ENCODE measurements at places on chromosomes 11 and 22.
A peak's percentile ranks its signal among the peaks of the same experiment; 100 is the strongest.

GRCh38 chr22:27966168-27967064 lies 47.4 kb upstream of the PITPNB start:
- DNase-seq = no peak

DNA sequence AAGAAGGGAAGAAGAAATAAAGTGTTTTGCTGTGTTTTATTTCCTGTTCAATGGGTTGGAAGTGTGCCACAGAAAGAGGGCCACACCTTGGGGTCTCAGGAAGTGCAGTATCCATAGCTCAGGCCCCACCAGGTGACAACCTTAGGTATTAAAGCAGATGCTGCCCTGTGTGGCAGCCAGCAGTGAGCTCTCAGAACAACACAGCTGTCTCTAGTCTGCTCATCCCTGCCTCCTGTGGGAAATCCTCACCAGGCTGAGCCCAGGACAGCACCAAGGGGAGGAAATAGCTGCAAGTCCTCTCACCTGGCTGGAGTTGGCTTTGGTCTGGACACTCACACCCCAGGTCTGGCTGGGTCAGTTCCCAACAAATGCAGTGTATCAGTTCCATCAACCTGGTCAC lies 25.1 kb downstream of the ARL14EP start:
- no peak for DNase-seq

DNA sequence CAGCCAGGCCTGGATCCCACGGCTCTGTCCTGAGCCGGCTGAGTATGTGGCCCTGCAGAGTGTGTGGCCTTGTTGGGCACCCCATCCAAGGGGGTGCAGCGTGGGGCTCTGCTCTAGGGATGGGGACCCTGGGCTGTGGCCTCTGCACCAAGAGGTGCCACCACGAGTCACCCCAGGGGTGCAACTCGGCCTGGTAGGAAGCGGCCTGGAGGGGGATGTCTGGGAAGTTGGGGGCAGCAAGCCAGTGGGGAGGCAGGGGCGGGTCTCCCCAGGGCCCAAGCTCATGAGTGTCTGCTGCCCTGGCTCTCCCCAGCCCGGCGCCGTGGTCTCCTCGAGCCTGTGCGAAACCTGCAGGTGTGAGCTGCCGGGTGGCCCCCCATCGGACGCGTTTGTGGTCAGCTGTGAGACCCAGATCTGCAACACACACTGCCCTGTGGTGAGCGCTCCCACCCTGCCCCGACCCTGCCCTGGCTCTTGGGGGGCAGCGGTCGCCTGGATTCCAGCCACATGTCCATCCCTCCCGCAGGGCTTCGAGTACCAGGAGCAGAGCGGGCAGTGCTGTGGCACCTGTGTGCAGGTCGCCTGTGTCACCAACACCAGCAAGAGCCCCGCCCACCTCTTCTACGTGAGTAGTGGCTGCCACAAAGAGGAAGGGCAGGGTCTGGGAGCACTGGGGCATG lies 24.2 kb upstream of the MUC5B start:
- no peak for DNase-seq

GRCh38 chr11:118938491-118939403 lies 13.0 kb upstream of the BCL9L start:
- no peak for DNase-seq

- no peak for DNase-seq
These were observed 2.3 kb downstream of the AP5B1 start for GRCh38 chr11:65778431-65778900.

DNA sequence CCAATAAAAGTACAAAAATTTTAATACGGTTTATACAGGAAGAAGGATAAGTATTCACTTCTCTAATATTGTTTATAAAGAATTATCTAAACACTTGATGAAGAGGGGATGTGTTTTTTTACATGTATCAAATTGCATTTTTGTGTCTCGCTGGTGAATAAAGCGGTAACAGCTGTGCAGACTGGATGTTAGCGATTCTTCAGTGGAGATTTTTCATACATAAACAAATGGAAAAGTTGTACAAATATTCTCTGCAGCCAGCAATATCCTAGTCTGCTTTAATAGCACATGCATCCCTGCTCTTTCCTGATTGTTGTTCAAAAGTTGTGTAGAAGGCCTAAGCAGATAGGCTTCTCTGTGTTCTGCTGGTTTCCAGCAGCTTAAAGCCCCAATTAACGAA lies 369.3 kb downstream of the SOX6 start:
- no peak for DNase-seq

- no peak for DNase-seq
These were observed 227.2 kb downstream of the FAM76B start for GRCh38 chr11:95562196-95562921.

GRCh38 chr11:117793583-117793982 lies 3.4 kb downstream of the DSCAML1 start:
- DNase-seq = no peak

GRCh38 chr22:30219049-30219654 lies 27.4 kb downstream of the LIF start:
- no peak for DNase-seq

GRCh38 chr22:21938071-21938822 lies 14.4 kb downstream of the PPM1F start:
- peak; percentile 90 for DNase-seq

DNA sequence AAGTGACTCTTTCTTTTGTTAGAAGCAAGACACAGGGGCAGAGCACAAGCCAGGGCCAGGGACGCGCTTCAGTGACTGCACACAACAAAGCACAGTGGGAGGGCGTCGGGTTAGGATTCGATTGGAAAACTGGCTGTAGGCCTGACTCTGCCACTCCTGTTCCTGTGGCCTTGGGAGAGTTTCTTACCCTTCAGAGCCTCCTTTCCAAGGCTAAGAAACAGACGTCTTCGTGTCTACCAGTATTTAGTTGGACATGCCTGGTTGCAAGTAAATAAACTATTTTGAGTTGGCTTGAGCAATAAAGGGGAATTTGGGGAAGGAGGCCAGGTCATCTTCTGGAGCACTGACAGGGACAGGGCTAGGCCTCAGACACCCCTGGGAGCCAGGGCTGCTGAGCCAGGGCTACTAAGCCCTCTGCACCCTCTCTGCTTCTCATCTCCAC lies 549.1 kb downstream of the INSC start:
- no peak for DNase-seq

GRCh38 chr11:11409901-11410300 lies 56.9 kb upstream of the CSNK2A3 start:
- DNase-seq = no peak

GRCh38 chr22:36900880-36901279 lies 12.5 kb upstream of the CSF2RB start:
- no peak for DNase-seq

- no peak for DNase-seq
These were observed 134.5 kb upstream of the NAV2 start for GRCh38 chr11:19577976-19578619.

DNA sequence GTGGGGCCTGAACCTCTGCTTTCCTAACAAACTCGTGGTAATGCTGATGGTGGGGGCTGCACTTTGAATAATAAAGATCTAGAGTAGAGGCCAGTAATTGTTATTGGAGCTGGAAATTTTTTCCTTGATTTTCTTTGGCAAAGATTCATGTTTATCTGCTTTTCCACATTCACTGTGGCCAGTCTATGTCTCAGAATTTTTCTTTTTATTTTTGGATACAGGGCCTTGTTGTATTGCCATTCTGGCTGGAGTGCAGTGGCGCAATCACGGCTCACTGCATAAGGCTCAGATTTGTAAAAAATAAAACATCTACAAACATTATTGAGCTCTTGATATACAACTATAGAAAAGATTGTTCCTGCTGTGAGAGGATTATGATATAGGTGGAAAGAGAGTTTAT lies 1.6 kb downstream of the TMEM135 start:
- no peak for DNase-seq

DNA sequence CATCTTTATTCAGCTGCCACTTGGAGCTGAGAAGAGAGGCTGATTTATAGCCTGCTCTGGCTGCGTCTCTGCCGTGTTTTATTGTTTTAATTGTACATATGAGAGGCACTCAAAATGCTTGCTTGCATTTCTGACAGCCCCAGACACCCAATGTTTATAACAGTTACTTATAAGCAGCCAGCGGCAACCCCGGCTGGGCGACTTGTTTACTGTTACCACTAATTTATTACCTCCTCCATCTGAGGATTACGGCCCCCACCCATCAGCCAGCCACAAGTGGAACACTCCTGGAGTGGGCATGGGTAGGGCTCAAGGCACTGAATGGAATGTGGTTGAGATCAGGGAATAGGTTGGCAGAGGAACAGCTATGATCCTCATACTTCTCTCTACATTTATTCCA lies 61.2 kb downstream of the CLPB start:
- DNase-seq = no peak

DNA sequence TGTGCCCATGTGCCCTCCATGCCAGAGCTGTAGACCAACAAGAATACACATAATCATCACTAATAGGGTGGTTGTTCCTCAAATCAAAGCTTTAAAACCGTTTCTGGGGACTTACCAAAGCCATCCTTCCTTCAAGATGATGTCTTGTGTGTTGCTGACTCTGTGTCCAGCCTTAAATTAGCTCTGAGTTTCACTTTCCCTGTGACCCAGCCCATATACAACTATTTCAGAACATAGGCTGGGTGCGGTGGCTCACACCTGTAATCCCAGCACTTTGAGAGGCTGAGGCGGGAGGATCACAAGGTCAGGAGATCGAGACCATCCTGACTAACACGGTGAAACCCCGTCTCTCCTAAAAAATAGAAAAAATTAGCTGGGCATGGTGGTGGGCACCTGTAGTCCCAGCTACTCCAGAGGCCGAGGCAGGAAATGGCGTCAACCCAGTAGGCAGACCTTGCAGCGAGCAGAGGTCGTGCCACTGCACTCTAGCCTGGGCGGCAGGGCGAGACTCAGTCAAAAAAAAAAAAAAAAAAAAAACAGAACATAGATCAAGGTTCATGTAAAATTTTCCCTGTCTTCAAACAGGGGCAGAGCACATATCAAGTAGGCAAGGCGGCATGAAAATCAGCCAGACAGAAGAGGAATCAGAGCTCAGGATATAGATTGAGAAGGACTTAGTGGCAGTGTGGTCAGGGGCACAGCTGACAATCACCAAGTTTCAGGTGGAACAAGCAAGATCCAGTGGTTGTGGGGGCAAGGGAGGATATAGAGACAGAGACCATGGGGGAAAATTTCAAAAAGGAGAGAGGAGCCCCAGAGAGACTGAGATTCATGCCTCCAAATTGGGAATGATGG lies at the start of gene PLAAT2:
Gene PLAAT2 (minus strand): TSS at position 179 of the 855 bp plus-strand sequence. CDS start 55 bp downstream, at position 124.
- DNase-seq = no peak

GRCh38 chr11:66743271-66743968 lies 14.4 kb upstream of the SPTBN2 start:
- no peak for DNase-seq

DNA sequence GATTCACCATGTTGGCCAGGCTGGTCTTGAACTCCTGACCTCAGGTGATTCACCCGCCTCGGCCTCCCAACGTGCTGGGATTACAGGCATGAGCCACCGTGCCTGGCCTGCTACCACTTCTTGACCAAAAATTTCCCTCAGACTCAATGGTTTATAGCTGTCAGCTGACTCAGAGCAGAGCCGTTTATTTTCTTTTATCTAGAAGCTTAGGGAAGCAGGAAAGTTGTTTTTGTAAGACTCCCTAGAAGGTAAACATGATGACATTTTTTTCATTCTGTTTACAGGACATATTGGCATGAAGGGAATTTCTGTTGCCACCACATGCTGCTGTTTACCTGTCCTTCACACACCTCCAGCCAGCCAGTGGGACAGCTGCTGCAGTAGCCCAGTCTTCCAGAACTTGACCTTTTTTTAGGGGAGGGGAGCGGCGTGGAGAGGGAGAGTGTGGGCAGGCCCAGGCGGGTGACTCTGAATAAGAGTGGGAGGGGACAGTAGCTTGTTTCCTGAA lies 56.1 kb upstream of the PTPRJ start:
- DNase-seq = no peak

DNA sequence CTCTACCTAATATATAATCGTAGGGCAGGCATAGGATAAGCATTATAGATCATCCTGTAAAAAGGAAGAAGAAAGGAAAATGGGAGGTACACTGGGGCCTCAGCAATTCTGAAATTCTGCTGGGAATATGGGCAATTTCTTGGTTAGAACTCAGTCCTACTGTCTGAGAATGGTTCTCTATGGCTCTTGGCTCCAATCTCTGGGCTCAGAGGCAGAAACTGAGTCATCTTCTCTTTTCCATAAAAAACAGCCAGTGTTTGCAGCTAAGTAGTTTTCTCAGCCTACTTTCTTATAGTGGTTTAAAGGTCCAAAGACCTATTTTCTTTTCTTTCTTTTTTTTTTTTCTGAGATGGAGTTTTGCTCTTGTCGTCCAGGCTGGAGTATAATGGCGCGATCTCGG lies 135.8 kb upstream of the ZBED5 start:
- DNase-seq = no peak

- DNase-seq = no peak
These were observed 71.0 kb downstream of the TMPRSS5 start for GRCh38 chr11:113634940-113635575.

DNA sequence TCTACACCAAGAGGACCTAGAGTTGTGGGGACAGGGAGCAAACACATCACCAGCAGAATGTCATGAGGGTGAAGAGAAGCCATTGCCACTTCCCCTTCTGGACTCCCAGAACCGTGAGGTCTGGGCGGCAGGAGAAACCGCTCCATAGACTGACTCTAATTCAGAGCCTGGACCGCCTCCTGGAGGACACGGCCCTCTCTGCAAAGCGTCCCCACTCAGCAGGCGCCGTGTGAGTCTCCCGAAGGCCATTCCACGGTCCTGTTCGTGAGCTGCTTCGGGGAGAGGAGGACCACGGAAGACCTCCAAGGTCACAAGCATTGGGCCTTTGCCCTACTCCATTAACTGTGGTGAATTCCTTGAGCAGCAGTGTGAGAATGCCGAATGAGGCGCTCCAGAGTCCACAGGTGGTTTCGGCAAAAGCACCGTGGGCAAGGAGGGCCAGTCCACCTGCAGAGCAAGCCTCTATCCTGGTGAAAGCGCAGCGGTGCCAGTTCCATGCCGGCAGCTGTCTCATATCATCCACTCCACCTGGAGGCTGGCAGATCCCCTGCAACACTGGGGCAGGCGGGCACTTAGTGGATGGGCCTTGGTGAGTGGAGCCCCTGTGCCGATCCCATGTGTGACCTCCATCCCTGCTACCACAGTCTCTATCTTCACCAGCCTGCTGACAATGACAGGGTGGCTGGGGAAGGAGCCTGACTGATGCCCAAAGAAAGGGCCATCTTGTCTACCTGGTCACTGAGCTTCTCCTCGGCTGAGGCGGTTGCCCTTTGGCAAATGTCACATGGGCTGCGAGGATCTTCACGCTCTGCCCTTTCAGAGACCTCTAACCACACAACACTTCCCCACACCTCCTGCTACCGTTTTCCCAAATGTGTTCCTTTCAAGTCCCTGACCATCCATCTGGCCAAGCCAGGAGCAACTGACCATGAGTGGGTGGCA lies 7.5 kb downstream of the C11orf21 start:
- no peak for DNase-seq

Data from activated CD8-positive, alpha-beta memory T cell treated with anti-CD3 and anti-CD28 coated beads for 1 hour (primary cell).